ENCODE measurements at places on chromosomes 5 and 9. TPM values are rescaled to one million over a fixed set of nuclear protein-coding genes. Genes with fewer than 3 reads are reported as not detected.

The C5orf58 gene
- total RNA-seq, result not detected

The PHF24 gene
- total RNA-seq, result 0.58 TPM

The KCNT1 gene
- not detected for total RNA-seq

The SMIM32 gene
- not detected for total RNA-seq

The PDE6A gene
- not detected for total RNA-seq

The CKMT2 gene
- not detected for total RNA-seq

The MOB3B gene
- 1.9 TPM for total RNA-seq

The OR1J2 gene
- total RNA-seq, result not detected

The NIM1K gene
- 0.21 TPM for total RNA-seq

The GDA gene
- total RNA-seq, result 0.04 TPM

DNA sequence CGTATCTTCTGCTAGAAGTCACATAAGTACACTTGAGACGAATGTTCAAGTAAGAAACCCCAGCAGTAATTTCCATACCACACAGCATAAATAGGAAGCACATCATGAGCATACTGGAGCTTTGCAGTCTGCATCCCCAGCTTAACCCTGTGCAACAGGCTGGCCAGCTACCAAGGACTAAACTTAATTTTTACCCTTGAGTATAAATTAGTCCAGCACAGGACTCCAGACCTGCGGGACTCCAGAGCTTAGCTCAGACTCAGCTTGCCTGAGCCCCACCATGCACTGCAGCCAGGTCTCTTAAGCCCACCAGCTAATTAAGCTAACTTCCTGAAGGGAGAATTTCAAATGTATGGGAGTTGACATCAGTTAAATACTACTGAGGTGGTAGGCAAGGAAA lies 491.0 kb downstream of the ARHGEF28 start:
- DNase-seq, result no peak

DNA sequence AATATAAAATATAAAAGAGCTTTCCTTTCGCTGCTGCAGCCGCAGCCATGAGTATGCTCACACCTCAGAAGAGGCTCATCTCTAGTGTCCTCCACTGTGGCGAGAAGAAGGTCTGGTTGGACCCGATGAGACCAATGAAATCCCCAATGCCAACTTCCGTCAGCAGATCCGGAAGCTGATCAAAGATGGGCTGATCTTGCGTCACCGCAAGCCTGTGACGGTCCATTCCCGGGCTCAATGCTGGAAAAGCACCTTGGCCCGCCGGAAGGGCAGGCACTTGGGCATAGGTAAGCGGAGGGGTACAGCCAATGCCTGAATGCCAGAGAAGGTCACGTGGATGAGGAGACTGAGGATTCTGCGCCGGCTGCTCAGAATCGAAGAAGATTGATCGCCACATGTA lies 12.6 kb upstream of the PRDM12 start:
- DNase-seq, result no peak

GRCh38 chr9:84107081-84107480 lies 126.5 kb downstream of the RMI1 start:
- DNase-seq, result no peak

DNA sequence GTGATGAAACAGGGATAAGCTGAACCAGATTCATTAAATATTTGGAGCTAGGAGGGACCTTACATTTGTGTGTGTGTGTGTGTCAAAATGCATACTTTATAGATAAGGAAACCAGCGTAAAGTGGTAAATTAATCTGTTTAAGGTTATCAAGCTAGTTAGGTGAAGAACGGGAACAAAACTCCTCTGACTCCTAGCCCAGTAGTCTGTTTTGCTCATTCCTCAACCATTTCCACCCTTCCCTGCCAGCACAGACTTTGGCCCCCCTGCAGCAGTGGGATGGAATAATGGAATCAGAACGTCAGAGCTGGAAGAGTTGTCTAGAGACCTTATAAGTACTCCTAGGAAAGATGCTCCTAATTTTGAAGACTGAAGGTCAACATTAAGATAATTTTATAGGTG lies 6.5 kb downstream of the AGXT2 start:
- no peak for DNase-seq

DNA sequence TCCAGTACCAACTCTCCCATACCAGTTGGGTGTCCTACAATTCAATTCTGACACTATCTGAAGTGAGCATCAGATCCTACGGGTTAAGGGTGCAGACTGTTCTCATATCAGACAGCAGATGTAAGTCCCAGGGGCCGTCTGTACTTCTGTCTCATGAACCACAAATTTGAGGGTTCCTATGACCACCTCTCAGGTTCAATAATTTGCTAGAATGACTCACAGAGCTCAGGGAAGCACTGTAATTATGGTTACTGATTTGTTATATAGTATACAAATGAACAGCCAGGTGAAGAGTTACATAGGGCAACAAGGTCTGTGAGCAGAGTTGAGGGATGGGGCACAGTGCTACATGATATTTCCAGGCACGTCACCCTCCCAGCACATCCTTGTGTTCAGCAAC lies 499.1 kb downstream of the DMAC1 start:
- DNase-seq, result no peak

GRCh38 chr9:136740971-136741882 lies 1.5 kb downstream of the LCN10 start:
- DNase-seq, result no peak

DNA sequence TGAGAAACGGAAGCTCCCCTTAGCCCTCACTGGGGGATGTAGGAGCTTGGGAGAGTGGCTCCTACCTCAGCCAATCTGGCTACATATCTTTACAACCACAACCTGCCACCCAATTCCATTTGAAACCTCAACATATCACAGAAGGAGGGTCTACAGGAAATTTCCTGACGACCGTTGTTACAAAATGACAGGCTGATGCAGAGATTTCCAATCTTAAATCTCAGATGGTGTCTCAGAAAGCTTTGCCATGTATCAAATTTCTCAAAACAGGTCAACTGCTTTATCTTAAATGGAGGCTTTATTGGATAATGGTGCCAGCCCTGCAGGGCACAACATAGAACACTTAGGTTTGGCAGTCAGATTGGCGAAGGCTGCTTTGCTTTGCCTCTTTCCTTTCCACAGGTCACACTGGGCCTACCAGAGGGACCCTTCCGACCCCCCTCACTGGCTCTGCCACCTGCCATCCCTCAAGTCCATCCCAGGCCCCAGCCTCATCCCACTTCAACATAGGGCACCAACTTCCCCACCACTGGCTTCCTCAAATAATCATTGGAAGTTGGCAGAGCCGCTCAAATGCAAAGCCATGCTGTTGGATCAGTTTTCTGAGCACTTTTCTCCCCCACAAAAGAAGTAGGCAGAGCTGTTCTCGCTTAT lies 11.1 kb upstream of the SPATA31E1 start:
- no peak for DNase-seq

DNA sequence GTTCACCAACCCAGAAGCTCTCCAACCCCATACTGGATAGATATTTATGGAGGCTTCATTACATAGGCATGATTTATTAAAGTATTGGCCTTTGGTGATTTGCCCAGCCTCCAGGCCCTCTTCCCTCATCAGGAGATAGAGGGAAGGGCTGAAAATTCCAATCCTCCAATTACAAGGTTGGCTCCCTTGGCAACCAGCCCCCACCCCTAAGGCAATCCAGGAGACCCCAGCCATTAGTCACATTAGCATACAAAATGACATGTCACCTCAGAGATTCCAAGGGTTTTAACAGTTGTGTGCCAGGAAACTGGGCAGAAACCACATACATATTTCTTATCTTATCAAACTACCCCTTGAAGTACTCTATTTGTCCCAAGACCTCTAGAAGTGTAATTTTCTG lies 210.0 kb downstream of the HINT1 start:
- no peak for DNase-seq

GRCh38 chr5:65248896-65249295 lies 232.8 kb downstream of the ADAMTS6 start:
- DNase-seq, result no peak

GRCh38 chr5:442335-443238 lies at the start of gene EXOC3:
Gene EXOC3 (plus strand): TSS chr5:443176. CDS start chr5:446206, 3,030 bp downstream.
- no peak for DNase-seq

DNA sequence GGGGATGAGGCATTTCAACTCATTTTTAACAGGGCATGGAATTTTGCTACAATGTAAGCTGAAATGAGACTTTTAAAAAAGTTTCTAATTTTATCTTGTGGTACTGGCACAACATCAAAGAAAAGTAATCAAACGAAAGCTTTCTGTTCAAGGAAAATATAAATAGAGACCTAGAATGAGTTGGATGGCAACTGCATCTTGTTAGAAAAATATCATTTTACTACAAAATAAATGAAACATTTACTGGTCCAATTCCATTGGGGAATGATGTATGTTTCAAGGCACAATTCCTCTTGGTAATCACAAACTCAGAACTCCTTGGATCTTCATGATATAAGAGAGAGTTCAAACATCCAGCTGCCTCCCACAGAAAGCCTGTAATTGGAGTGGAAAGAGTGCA lies 102.8 kb downstream of the HMHB1 start:
- DNase-seq, result no peak

All from kidney epithelial cell (primary cell).